H4 (cell line): ENCODE measurements at places on chromosomes 1 and 21. TPM values are rescaled to one million over a fixed set of nuclear protein-coding genes. Genes with fewer than 3 reads are reported as not detected.

GRCh38 chr1:190320952-190321351, 156.7 kb downstream of the BRINP3 start:
- peak; percentile 31 for DNase-seq

- DNase-seq: no peak
Observed at GRCh38 chr21:30613836-30614235, at the start of gene KRTAP6-1. KRTAP6-1 (minus strand) TSS chr21:30613930; CDS start chr21:30613904, 26 bp downstream.

The SPTA1 gene
- 1.6 and 2.4 TPM in 2 replicates for total RNA-seq

The CELA2A gene
- total RNA-seq: not detected in 2 replicates

The CELA3B gene
- total RNA-seq: not detected in 2 replicates

DNA sequence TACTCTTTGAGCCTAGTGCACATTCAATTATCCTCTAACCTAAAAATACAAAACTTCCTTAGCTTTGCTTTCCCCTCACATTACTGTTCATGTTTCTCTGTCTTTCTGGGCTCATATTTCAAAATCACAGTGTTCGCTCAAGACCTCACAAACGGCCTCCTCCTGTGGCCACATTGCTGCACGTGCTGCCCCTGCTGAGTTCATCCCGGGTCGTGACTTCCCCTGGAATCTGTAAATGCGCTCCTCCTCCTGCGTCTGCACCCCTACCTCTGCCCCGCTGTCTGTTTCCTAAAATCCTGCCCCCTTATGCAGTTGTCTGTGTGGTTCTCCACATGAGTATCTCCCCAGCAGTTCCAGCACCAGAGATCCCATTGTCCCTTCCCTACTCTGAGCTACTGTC, 45.5 kb upstream of the RAVER2 start:
- no peak for DNase-seq

DNA sequence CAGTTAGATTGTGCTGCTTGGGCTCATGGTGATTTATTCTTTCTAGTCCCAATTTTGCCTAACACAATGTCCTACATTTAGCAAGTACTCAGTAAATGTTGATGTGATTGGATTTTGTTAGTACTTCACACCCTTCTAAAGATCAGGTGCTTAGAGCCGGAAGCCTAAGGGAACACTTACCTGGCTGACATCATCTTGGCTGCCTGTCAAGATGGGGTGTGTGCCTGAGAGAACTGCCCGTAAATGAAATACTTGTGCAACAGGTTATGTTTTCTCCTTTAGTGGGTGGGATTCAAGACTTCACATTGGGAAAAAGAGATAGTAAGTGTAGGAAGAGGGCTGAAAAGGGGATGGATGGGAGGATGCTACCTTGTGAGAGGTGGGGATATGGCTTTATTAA, 75.5 kb upstream of the MACF1 start:
- DNase-seq: no peak

The LCE1E gene
- not detected in 2 replicates for total RNA-seq

GRCh38 chr1:219144658-219145315, 28.9 kb upstream of the LYPLAL1 start:
- DNase-seq: no peak

DNA sequence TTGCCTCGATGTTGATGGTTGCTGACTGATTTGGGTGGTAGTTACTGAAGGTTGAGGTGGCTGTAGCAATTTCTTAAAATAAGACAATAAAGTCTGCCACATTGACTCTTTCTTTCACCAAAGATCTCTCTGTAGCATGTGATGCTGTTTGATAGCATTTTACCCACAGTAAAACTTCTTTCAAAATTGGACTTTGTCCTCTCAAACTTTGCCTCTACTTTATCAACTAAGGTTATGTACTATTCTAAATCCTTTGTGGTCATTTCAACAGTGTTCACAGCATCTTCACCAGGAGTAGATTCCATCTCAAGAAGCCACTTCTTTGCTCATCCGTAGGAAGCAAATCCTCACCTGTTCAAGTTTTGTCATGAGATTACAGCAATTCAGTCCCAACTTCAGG, 93.2 kb downstream of the PHTF1 start:
- no peak for DNase-seq

- no peak for DNase-seq
Observed at GRCh38 chr1:14280909-14281308, 317.6 kb upstream of the KAZN start.

DNA sequence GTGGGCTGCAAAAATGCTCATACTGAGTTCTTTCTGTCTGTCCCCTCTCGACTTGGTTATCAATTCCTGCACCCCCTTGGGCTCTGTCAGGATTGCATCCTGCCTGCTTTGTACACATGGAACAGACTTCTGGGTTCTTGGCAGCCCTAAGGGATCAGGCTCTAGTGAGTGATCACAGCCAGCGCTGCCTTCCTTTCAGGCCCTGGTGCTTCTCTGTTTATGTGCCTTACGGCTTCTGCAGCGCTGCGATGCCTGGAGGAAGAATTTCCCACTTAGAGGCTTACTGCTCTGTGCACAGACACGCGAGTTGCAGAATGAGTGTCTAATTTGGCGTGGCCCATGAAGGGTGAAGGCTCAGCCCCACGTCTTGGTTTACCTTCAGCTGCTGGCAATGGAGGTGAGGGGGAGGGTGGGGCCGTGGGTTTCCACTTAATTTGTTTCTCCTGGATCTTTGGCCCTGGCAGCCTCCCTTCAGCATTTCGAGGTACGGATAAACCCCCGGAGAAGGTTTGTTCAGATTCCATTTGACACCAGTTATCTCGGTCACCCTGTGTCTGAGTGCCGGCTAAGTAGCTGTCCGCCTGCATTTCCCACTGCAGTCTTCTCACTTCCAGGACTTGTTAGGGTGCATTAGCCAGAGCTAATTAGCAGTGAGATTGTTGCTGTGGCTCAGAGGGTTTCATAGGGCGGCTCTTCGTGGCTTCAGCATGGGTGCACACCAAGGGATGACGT, 227.3 kb downstream of the DYRK1A start:
- no peak for DNase-seq

DNA sequence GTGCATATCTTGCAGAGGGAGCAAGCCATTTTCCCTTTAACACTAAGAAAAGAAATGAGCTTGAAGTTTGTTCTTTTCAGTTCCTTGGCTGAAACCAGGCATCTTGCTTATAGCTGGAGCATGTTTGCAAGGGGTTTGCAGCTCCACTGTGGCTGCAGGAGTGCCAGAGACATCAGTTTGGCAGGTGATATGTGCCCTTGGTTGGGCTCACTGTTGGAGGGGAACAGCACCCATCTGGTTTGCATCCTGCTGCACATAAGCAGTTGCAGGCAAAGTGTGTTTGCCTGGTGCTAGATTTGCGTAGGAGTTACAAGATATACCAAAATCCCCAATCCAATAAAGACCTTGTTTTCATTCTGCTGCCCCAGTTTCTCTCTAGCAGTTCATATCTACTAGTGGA, 47.8 kb upstream of the IKBKE start:
- no peak for DNase-seq

GRCh38 chr1:6130036-6130435, 50.1 kb downstream of the CHD5 start:
- DNase-seq: no peak

GRCh38 chr1:153534226-153534924, 1.4 kb downstream of the S100A6 start:
- DNase-seq: no peak

GRCh38 chr1:29711582-29712283, 475.4 kb downstream of the PTPRU start:
- DNase-seq: peak; percentile 66

The EPHB2 gene
- 55.5 and 70.9 TPM in 2 replicates for total RNA-seq

The C1orf87 gene
- not detected in 2 replicates for total RNA-seq

- no peak for DNase-seq
Observed at GRCh38 chr1:207261971-207262370, 59.5 kb upstream of the CD55 start.

- no peak for DNase-seq
Observed at GRCh38 chr1:233617025-233617424, 3.1 kb downstream of the KCNK1 start.

DNA sequence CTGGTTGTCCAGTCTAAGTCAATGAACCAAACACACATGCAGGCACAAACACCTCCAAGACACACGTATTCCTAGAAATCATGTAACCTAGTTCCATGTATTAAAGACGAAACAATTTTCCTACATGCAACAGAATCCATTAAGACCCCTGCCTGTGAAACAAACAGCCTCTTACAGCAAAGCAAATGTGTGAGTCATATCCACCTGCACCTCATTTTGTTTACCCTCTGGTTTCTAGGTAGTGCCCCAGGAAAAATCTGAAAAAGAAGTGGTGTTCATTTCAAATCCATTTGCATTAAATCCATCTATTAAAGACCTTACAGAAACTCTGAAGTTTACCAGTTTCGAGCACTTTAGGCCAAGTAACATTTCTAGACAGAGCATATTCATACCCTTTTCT, 74.1 kb downstream of the VCAM1 start:
- DNase-seq: no peak

DNA sequence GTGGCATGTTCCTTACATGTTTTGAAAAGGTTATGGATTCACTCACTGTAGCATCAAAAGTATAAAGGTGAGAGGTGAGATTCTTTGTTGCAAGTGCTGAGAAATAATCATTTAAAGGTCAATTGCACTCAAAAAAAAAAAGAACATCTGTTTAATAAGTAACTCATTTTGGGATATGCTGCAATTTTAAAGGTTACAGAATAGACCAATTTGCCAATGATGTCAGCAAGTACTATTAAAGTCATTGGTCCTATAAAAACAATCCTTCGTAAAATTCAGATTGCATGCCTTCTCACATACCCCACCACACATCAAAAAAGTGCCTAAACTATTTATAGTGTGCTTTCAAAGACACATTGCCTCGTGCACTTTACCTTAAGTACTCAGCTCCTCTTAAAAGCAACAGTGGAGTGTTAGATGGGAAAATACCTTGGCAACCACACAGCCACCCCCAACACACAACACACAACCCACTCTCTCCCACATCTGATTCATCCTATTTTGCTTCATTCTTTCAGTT, 218.2 kb upstream of the ADGRL2 start:
- no peak for DNase-seq

DNA sequence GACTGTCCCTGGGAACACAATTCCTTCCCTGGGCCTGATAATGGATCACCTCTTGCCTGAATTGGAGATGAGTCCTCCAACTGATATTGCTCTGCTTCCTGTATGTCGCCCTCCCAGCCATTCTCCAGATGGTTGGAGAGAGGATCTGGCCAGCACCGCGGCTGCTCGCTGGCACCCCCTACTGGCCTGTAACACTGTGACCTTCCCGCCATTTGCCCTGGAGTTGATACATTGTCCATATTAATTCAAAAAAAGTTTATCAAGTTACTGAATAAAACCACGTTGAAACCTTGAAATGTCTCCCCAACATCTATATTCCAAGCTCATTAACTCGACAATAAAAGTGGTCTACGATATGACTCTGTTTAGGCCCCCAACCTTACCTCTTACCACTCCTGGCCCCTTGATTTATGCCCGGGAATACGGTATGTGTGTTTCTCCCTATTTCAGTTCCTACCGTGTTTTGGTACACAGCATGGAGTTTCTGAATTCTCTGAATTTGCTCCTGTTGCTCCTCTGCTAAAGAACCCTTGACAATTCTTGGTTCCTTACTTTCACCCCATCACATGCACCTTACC, 241.8 kb upstream of the KIAA0040 start:
- no peak for DNase-seq

DNA sequence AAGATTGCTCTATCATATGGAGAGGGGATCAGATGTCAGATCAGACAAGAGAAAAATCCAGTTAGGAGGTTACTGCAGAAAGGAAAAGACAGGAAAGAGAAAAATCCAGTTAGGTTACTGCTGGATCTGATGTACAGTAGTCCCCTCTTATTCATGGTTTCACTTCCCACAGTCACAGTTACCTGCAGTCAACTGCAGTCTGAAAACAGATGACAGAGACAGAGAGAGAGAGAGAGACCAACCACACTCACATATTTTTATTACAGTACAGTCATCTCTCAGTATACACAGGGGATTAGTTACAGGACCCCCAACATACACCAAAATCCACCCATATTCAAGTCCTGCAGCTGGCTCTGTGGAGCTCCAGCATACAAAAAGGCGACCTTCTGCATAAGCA, 29.3 kb downstream of the NUP133 start:
- no peak for DNase-seq

The UBE2U gene
- 0.17 TPM in 1 of 2 replicates, not detected in the other for total RNA-seq

The PRR9 gene
- total RNA-seq: not detected in 2 replicates

The NUAK2 gene
- 0.92 and 1.0 TPM in 2 replicates for total RNA-seq

GRCh38 chr1:25527226-25527846, 16.1 kb upstream of the LDLRAP1 start:
- no peak for DNase-seq

- no peak for DNase-seq
Observed at GRCh38 chr1:226979517-226980121, 39.5 kb downstream of the COQ8A start.

DNA sequence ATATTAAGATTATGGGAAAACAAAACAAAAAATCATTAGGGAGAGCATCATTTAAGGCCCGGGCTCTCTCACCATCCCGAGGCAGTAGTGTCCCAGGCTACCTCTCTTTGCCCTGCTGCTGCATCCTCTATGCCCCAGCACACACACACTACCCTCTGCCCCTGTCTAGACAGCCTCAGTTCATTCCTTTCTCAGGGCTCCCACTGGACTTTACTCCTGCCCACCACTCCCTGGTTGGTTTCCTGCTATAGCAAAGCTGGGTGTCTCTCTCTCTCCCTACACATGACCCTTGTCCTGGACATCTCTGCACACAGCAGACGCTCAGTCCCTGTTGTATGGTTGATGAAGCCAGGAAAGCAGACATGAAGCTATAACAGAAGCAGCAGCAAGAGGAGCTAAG, 30.7 kb downstream of the GNG12 start:
- DNase-seq: no peak

DNA sequence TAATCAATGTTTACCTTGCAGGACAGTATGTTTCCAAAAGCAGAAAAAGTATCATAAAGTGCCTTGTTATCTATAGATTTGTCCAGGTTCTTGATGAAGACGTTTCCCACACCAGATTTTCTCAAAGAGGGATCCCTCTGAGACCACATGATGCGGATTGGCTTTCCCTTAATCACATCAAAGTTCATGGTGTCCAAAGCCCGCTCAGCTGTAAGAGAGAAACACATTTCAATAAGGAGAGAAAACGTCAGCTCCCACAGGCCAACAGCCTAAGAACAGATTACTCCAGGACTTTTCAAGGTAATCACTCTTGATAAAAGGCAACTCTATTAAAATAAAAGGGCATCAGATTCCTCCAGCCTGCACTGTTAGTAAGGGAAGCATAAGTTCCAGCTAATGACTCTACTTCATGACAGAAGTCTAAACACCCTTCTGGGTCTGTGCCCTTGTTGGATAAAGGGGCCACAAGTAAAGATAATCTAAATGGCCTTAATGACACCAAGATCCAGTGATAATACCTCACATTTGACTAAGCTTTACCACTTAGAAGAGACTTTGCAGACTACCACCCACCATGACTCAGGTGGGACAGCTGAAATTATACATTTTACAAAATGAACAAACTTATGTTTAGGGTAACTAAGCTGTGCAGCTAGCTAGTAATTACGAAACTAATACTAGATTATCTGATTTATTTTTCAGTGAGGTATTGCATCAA, 4.1 kb downstream of the PABPC4 start:
- no peak for DNase-seq

The KRTAP19-1 gene
- total RNA-seq: not detected in 2 replicates
